ENCODE measurements at places on chromosomes 2 and 18.

- no peak for DNase-seq
Observed at GRCh38 chr2:166302036-166302435, 73.7 kb downstream of the SCN9A start.

GRCh38 chr2:100029460-100029859 is 112.9 kb downstream of the AFF3 start:
- DNase-seq = no peak

DNA sequence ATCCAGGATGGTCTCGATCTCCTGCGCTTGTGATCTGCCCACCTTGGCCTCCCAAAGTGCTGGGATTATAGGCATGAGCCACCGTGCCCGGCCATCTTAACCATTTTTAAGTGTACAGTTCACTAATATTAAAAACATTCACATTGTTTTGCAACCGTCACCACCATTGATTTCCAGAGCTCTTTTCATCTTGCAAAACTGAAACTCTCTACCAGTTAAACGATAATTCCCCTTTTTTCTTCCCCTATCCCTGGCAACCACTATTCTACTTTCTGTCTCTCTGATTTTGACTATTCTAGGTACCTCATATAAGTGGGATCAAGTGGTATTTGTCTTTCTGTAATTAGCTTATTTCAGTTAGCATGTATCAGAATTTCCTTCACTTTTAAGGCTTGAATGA is 16.8 kb upstream of the NEUROD1 start:
- DNase-seq = no peak

DNA sequence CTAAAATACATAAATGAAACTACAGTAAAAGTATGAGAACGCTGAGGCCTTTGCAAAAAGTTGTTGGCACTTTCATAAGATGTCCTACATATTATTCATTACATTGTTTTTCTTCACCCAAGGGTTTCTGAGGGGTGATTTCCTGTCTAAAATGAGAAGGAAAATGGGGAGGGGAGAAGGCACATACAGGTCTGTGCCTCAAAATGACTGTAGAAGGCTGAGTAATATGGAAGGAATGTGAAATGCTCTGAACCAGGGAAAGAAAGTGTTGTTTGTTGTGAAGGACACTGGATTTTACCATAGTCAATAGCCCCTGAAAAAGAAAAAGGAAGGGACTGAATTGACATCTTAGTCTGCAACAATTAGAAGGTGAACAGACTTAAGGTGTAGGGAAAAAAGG is 99.5 kb upstream of the RNF152 start:
- no peak for DNase-seq

- DNase-seq = no peak
Observed at GRCh38 chr18:69947361-69948133, at the start of gene CD226. Gene CD226 (minus strand): TSS chr18:69947873. CDS start chr18:69947406, 467 bp downstream.

DNA sequence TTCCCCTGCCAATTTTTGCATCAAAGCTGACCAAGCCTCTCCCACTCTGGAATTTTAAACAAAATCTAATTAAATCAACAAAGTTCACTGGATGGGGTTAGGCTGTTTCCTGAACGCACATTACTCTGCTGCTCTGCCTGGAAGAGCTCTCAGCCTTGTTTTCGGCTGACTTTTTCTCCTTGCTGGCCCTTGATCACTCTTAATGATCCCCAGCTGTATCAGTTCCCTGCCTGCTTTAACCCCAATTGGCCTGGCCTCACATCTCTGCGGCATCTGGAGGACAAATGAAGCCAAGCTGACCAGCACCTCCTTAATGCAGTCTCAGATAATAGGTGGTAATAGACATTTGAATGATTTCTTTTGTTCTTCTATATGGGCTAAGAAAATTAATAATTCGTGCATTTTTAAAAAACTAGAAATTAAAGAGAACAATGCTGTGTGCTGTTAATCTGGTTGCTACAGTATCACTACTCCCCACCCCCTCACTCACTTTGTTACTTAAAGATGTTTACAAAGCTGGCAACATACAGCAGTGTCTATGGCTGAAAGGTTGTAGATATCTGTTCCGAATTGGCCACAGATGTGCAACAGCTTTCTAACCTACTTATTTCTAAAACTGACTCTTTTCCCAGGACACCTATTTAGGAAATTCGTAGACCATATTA is 415.2 kb upstream of the KCNH7 start:
- DNase-seq = no peak

GRCh38 chr2:69773206-69773605 is 31.3 kb downstream of the ANXA4 start:
- no peak for DNase-seq

- DNase-seq = no peak
Observed at GRCh38 chr2:127078666-127079270, 28.2 kb downstream of the BIN1 start.

- no peak for DNase-seq
Observed at GRCh38 chr2:98540536-98540935, 67.8 kb downstream of the COA5 start.

GRCh38 chr18:50009773-50010335 is 185.1 kb downstream of the MYO5B start:
- DNase-seq = no peak

- DNase-seq = peak; percentile 94
Observed at GRCh38 chr2:25362049-25362433, 20.3 kb upstream of the DNMT3A start.

- no peak for DNase-seq
Observed at GRCh38 chr2:240573516-240574385, 5.5 kb downstream of the RNPEPL1 start.

DNA sequence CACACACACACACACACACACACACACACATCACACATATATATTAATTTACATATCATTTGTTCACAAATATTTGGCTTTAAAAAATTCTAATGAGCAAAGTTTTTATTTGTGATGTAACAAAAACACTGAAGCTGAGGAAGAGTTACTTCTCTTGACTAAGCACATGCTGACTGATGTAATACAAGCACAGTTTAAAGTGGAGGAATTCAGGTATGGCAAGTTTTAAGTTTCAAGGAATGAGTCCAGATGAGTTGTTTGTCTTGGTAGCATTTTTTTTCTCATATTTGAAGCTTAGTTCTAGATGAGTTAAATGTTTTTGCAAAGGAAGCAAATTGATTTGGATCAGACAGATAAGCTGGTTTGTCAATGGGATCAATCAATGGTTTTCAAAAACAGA is 20.2 kb upstream of the CALCRL start:
- DNase-seq = no peak

- no peak for DNase-seq
Observed at GRCh38 chr2:57943315-57943714, 103.3 kb upstream of the VRK2 start.

DNA sequence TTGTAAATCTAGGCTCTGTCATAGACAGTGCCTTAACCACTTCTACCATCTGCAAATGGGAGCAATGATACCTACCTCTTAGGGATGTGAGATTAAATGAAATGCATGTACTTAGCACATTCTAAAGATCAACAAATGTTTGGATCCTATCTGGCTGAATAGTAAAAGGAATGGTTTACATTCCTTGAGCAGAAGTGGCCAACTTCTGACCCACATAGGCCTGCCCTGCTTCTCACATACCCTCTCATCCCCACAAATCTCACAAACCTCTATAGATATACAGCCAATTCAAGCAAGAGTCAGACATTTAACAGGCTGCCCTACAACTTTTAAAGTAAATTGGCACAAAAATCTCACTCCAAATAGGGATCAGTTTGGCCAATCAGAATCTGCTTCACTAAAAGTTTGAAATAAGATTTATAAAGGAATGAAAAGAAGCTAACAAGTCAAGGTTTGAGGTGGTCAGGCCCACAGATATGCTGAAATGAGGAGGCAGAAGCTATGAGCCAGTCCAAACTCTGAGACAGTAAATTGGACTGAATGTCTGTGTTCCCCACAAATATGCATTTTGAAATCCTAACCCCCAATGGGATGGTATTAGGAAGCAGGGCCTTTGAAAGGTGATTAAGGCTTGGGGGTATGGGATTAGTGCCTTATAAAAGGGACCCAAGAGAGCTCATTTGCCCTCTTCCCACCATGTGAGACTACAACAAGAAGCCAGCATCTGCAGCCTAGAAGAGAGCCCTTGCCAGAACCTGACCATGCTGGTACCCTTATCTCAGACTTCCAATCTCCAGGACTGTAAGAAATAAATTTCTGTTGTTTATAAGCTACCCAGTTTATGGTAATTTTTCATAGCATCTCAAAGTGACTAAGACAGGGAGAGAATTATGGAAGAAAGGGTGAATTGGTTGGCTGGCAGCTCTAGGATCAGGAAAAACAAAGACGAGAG is 227.8 kb upstream of the RBMS1 start:
- DNase-seq = no peak

DNA sequence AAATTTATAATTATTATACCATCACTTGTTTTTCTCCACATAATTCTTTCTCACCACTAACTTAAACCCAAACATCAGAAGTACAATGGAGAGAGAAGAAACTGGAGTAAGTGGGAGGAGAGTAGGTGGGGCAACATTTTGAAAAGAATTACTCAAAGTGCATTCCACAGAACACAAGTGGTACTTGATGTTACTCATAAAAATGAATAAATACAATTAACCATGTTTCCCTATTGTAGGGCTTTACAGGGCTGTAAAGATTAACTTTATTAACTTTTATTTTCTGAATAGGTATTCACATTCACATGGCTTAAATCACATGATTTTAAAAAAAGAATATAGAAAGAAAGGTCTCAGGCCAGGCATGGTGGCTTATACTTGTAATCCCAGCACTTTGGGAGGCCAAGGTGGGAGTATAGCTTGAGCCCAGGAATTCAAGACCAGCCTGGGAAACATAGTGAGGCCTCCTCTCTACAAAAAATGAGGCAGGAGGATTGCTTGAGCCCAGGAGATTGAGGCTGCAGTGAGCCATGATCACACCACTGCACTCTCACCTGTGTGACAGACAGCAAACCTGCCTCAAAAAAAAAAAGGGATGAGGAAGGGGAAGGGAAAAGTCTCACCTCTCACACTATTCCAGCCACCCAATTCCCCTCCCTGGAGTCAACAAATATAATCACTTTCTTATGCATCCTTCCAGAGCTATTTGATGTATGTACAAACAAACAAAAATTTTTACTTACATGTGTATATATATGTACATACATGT is 47.1 kb downstream of the KCNG3 start:
- no peak for DNase-seq

DNA sequence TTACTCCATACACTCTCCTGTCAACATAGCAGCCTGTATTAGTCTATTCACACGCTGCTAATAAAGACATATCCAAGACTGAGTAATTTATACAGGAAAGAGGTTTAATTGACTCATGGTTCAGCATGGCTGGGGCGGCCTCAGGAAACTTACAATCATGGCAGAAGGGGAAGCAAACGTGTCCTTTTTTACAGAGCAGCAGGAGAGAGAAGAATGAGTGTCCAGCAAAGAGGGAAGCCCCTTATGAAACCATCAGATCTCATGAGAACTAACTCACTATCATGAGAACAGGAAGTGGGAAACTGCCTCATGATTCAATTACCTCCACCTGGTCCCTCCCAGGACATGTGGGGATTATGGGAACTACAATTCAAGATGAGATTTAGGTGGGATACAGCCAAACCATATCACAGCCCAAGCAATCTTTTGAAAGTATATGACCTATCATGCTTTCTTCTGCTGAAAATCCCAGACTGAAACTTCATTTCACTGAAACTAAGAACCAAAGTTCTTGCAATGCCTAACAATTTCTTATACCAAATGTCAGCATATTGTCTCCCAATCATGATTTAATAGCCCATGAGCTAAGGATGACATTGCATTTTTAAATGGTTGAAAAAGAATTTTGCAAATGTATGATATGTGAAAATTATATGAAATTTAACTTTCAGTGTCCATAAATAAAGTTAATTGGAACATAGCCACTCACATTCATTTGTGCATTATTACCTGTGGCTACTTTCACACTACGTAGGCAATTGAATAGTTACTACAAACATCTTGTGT is 686.8 kb upstream of the ZEB2 start:
- no peak for DNase-seq
